Stimulated activated CD8-positive, alpha-beta memory T cell treated with anti-CD3 and anti-CD28 coated beads, Interleukin-12 subunit alpha, Interleukin-12 subunit beta, amount 100 ng/mL, for 1 hour (primary cell): ENCODE measurements at places on chromosomes 7 and 10.
A peak's percentile ranks its signal among the peaks of the same experiment; 100 is the strongest.

GRCh38 chr7:31688372-31688771, 1.4 kb downstream of the PPP1R17 start:
- DNase-seq, result no peak

DNA sequence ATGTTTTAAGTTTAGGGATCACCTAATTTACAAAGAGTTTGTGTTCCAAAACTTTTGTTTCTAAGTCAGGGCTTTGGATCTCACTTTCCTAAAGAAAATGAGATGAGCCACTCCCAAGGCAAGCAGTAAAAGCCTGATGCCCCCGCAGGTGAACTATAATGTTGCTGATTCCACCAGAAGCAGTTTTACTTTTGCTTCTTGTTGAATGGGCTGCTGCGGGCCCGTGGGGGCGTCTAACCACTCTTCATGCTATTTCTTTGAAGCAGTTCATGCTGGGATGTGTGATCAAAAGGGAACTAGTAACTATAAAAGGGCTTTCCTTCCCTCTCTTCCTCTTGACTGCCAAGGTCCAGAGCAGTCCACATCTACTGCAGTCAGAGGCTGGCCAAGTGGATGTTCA, 118.7 kb upstream of the NEBL start:
- no peak for DNase-seq

DNA sequence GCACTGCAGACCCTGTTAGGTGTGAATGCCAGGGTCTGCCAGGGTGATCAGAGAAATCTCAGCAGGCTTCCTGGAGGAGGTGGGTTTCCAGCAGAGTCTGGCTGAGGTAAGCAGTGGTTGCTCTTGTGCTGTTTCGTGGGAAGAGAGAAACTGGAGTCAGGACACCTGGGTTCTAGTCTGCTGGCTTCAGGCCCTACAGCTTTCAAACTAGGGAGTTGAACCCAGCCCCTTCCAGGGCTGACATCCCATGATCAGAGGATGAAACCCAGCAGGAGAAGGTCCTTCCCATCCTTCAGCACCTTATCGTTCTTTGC, 116.8 kb downstream of the CDH23 start:
- no peak for DNase-seq

DNA sequence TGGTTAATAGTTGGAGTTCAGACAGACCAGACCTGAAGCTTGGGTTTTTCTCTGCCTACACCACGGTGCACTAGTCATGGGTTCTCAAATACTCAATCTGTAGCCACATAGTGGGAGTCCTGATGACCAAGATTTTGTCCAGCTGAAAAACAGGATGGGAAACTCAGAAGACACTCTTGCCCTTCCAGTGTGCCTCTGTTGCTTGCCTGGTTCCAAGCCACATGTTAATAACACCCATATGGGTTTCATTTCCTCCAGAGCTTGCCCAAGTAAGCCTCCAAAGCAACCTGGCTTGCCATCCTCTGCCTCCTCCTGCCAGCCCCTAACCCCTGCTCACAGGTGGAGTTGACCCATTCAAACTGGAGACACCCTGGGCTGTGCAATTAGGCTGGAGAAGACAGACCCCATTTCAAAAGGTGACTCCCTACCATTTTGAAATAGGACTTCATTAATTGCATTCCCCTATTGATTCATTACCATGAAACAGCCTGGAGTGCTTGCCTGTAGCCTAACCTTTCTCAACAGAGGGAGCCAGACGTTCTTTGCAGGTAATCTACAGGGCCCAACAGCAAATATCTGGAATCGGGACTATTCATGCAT, 108.0 kb upstream of the HABP2 start:
- no peak for DNase-seq

DNA sequence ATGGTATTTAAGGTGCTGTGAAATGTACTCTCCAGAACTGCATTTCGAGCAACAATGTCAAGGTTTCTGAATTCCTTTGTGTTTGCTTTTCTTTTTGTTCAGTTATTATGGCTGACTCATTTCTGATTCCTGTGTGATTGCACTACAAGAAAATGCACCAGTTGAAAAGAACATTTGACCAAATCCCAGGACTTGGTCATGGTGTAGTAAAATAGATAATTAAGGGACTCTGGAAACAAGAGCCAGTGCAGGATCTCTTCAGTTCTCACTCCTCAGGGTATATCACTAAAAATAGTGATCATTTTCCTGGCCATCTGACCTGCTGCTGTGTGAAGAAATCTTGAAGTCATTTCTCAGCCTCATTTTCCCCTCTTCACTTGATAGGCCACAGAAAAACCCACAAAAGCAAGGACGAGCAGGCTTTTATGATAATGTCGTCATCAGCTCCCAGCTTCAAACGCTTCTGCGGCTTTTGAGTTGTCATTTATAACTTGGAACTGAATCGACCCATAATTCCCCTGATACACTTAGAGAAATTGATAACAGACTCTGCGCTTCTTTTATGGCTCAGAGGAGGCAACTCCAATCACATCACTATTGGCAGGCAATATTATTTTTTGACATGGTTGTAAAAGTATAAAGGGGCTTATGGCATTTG, 274.7 kb downstream of the HDAC9 start:
- DNase-seq, result no peak

DNA sequence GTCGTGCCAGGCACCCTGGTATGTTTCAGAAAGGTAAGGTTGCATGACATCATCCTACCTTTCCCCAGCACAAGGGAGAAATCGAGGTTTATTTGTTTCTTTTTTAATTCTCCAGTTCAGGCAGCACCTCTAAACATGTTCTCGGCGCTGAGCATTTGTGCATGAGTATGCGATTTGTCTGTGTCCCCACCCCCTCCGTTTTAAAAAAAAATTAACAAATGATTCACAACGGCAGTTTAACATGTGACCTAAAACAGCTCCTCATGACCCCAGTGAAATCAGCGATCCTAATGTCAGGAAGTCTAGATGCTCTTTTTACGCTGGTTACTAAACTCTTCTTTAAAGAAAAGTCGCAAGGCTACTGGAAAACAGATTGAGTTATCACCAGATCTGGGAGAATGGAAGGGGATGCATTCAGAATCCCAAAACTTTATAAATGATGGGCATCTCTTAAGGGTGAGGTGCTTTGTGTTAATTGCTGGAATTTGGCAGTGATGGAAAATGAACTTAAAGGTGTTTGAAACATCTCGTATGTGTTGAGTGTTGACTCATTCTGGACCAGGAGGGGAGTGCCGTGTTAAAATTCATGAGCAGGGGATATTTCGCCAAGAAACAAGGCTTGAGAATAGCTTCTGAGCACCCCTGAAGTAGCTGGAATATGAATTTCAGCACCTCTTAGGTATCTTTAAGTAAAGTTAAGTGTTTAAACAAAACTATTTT, 106.8 kb upstream of the PDCD4 start:
- no peak for DNase-seq

GRCh38 chr7:26493737-26494428, 202.2 kb downstream of the SNX10 start:
- DNase-seq, result no peak

GRCh38 chr10:97676770-97677581, 10.1 kb downstream of the AVPI1 start:
- DNase-seq, result peak; percentile 32

DNA sequence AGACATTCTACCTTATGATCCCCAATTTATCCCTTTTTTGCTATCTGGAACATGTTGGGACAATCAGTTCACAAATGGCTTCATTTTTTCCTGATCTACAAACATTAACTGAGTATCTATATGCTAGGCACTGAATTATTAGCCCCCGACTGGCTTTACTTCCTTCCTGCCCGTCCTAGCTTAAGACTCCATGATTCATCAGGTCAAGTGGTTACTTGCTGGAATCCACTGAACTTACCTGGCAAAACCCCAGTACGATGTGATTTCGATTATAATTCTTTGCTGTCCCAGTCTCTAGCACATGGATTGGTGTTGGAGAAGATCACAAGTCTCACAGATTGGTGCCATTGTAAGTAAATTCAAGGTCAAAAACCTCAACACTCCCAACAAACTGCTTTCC, 77.1 kb downstream of the ORC5 start:
- no peak for DNase-seq

DNA sequence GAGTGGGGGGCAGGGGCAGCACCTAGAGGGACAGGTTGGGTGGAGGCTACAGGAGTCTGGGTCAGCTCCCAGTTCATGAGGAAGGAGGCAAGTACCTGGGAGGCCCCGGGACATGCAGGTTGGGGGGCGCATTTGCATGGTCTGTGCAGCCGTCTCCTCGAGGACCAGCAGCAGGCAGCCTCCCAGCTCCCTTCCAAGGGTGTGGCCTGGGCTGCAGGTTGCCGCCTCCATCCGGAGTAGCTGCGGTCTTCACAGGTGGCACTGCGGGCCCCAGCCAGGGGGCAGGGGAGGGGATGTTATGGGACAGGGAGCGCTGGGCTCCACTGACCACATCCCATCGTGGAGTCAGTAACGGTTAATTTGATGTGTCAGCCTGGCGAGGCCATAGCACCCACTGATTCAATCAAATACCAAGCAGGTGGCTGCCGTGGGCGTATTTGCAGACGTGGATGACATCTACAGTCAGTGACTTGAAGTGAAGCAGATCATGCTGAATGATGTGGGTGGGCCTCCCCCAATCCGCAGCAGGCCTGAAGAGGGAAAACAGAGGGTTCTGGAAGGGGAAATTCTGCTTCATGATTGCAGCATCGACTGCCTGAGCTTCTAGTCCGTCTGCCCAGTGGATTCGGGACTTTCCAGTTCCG, 81.6 kb downstream of the PRKAG2 start:
- no peak for DNase-seq

DNA sequence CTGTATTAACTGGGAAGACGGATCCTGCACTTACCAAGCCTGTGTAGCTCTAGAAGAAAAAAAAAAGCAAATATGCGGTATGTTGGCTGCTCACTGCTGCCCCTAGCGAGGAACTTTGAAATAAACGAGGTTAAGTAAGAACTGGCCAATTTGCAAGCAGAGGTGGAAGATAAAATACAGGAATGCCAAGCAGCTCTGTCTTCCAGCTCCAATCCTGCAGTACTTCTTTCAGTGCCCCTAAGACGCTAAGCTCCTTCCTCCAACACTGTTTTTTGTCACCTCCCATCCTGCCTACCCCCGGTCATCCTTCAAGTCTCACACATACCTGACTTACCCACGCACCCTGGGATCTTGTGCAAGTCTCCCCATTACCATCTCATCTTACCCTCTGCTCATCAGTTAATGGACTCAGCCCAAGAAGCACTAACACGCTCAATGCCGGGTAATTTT, 809 bp downstream of the C10orf143 start:
- peak; percentile 57 for DNase-seq

DNA sequence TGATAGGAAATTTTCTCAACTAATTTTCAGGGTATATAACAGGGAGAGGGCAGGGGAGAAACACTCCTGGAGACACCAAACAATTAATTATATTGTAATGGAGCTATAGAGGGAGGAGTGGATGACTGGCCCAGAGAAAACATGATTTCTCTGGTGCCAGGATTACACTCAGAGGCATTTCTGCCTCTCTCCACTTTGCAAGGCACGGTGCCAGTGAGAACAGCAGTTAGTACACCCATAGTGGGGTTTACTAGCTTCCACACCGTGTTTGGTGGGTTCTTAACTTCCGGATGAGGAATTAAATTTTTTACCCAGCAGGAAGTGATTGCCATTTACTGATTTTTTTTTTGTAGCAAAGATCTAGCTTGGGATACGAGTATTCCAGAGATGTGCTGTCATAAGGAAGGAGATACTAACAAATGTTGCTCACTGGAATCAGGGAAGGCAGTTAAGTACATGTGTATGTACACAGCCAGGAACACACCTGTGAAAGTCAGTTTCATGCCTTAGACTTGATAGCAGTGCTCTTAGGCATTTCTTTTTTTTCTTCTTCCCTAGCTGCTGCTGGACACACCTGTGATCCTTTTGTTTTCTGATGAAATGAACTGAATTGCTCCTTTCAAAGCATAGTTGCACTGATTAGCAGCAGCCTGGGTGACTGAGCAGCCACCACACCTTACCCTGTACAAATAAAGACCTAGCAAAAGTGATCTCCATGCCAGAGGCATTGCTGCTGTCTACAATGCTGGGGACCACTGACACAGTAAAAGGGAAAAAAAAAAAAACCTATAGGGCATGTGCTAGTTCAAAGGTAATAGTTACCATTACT, 58.1 kb downstream of the POLL start:
- DNase-seq, result no peak

DNA sequence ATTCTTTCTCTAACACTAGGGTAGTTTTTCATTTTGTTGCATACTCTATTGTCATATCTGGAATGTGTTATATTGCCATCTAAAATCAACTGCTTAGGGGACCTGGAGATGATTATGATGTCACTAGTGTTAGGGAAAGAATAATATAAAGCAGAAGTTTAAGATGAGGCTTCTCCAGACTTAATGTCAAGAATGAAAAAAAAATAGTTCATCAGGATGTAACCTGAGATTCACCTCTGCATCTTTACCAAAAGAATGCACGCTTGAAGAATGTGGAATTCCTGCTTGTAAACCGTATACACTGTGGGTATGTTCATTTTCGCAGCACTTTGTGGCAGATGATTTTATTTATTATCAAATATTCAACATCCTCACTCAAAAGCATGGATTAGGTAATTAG, 184.6 kb downstream of the ST7 start:
- no peak for DNase-seq

GRCh38 chr7:34362621-34363020, 295.4 kb upstream of the NPSR1 start:
- no peak for DNase-seq

DNA sequence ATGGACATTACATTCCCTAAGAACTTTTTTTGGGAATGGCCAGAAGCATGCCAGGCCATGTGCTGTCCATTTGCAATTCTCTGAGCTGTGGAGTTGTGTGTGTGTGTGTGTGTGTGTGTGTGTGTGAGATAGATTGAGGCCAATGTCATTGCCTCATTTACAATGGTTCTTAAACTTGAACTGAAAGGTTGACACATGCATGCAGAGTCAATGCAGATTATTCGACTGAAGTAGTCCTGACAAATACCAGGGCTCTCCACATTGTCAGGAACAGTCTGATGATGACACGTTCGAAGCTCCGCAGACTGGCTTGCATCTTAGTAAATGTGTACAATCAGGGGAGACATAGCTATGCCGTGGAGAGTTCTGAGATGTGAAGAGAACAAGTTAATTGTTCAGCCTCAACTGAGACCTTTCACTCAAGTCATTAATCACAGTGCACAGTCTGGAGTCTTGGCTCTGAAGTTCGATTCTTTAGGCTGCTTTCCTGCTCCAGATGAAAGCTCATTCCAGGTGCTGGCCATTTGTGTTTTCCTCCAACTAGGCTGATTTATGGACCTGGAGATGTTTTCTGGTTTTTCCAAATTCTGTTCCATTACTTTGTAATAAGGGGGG, 921.9 kb downstream of the LRMDA start:
- no peak for DNase-seq

DNA sequence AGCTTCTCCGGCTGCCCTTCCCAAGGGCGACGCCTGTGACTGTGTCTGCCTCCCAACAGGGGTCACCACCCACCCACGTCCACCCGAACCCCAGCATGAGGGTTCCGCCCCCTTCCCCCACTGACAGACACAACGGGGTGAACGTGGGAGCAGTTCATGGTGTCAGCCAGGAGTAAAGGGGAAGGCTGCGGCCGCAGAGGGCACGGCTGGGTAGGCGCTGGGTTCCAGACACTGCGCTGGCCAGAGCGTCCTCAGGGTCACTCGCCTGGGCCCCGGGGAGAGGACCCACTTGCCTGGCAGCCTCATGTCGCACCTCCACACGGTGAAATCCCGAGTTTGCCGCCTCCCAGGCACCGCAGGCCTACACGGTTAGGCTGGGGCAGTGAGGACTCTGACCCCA, 21.1 kb downstream of the INTS1 start:
- no peak for DNase-seq
